ENCODE measurements at places on chromosomes 12 and 14.

DNA sequence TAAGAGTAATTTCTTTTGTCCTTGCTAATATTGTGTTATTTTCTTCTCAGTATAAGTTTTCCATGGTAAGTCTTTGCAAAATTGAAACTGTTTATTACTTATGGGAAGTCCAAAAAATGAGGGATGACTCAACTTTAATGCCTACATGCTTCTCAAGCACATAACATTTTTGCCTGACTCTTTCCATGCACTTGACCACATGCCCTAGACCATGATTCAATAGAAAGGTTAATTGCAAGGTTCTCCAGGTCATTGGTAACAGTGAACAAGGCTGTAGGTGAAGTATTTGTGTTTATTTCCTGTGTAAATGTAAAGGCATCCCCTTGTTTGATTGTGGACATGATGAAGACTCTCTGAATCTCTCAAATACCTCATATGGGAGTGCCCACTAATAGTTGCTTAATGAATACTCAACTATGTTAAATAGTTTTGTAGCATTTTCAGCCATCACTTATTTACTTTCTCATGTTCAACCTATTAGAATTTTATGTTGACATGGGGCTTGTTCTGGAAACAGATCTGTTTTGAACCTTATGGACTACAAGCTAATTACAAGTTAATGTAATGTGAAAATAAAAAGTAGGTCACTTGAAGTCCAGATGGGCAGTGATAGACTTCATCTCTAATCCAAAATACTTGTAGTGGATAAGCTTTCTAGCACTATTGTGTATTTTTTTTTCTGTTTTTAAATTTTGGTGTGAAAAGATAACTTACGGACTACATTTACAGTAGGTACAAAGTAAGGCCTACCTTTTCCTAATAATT, 131.7 kb downstream of the TMTC2 start:
- no peak for DNase-seq

- no peak for DNase-seq
These were observed 256.0 kb downstream of the SLC15A4 start for GRCh38 chr12:128567730-128568129.

DNA sequence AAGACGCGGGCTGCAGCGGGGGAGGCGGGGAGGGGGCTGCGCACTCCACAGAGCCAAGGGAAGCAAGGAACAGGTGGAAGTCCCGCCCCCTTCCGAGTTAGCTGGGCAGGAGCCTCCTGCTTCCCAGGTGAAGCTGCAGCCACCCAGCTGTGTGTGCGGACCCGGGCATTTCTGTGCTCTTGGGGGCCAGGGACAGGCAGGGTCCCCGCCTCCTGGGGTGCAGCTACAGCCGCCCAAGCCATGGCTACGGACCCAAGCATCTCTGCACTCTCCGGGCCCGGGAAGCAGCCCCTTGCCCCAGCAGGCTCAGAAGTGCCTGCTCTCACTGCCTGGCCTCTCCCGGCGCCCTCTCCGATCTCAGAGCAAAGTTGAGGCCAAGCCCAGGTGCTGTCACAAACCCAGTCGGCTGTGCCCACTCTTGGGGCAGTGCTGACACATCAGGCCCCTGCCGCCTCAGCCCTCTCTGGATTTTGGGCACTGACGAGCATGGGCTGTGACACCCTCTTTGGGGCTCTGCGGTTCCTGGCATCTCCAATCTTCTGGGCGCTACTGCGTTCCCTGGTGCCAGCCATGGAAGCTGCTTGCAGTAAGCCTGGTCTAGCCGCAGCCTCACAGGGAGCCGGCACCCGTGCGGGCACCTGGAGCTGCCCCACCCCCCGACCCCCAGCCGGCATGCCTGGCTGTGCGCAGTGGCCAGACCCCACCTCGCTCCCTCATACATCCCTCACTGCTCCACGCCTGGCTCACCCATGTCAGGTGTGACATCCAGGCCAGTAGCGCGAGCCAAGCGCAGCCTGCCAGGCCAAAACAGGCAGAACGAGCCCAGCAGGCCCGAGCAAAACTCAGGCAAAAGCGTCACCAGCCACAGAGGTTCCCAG, 8.5 kb upstream of the MGAT4C start:
- no peak for DNase-seq

DNA sequence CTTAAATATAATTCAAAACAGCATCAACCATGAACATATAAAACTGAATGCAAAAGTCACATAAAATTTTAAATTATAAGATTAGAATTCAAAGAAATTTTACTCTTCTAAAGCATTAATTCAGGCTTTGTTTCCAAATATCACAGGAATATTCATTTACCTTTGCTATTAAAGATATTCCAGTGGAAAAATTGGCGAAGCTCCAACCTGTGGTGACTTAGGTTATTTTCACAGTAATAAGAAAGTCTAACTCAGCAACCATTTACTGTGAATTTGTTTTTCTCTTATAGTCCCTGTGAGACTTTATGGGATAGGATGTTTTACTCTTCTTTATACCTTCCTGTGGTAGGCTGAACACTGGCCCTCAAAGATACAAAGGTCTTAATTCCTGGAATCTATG, 3.2 kb downstream of the WDR89 start:
- no peak for DNase-seq

GRCh38 chr12:64792128-64792527, 32.3 kb upstream of the TBC1D30 start:
- no peak for DNase-seq

GRCh38 chr12:46549527-46550265, 177.1 kb upstream of the SLC38A2 start:
- DNase-seq: peak; percentile 70

- DNase-seq: no peak
These were observed 221.5 kb upstream of the CAND1 start for GRCh38 chr12:67047634-67048033.

DNA sequence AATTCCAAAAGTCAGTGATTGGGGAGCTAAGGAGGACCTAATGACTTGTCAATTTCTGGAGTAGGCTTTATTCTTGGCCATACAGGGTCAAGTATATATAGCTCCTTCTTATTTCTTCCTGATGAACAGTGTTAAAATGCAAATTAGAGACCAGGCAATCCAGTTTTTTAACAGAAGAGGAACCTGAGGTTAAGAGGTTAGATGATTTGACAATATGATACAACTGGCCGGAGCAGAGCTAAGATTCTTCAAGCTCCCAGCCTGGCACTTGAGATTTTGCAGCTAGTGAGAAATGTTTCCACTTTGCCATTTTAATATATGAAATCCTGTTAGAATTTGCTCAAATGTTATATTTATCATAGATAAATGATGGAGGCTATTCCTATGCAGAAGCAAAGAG, 204.0 kb downstream of the SSPN start:
- DNase-seq: no peak

- DNase-seq: no peak
These were observed 61.0 kb downstream of the TAOK3 start for GRCh38 chr12:118311666-118312065.

DNA sequence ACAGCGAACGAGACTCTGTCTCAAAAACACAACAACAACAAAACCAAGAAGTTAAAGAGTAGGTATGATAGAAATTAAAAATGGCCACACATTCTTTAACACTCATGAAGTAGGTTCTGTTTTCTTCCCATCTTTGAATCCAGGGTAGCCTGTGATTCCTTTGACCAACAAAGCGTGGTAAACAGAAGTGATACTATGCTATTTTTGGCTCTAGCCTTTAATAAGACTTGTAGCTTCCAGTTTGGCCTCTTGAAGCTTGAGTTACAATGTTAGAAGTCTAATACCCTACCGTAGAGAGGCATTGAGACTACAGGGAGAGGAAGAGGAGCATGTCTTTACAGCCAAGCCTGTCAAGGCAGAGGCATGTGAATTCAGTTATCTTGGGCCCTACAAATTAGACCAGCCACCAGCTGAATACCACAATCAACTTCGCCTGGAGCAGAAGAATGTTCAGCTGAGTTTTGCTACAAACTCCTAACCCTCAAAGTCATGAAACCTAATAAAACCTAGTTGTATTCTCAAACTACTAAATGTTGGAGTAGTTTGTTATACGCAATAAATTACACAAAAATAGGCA, 4.9 kb upstream of the NEMF start:
- no peak for DNase-seq

DNA sequence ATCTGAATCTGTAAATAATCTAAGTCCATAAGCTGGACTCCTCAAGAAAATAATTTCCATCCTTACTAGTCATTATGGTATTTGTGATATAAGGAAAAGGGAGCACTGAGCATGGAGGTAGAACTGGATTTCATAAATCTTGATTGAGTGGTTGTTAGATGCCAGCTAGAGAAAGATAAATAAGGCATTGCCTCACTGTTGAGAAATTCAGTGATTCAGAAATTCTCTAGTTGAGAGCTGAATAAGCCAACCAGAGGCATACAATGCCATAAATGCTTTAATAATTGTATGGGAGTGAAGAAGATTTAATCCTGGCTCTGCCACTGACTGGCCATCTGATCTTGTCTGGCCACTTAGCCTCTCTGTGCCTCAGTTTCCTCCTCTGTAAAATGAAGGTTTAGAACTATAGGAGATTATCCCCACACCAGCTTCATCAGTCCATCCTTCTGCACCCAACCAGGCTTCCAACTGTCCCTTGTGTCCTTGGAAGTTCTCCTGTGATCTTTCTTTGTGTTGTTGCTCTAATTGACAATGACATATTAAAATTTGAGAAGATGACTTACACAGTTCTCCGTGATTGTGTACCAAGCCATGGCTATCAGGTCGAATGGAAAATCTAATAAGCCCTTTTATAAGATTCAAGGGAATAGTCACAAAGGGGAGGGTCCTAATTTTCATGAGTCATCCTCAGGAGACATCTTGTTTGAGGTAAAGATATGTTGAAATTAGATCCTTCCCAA, 394.3 kb downstream of the EGLN3 start:
- no peak for DNase-seq

DNA sequence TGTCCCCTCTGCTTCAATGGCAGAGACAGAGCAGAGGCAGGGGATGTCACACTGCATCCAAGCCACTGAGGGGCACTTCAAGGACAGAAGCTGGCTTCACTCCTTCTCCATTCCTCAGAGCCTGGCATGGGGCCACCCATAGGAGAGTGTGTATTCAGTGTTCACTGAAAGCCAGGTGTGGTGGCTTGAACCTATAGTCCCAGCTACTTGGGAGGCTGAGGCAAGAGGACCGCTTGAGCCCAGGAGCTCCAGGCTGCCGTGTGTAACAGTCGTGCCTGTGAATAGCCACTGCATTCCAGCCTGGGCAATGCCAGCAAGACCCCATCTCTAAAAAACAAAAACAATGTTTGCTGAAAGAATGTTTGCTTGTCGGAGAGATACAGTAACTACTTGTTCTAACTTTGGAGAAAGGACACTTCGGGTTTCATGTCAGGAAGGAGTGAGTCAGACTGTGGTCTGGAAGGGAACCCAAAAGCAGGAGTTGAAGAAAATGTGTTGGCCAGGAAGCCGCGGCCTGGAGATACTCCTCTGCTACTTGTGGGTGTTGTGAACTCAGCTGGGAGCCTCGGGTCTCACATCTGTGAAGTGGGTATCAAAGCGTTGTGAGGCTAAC, 43.4 kb downstream of the ELK3 start:
- peak; percentile 59 for DNase-seq

- no peak for DNase-seq
These were observed 145.2 kb upstream of the WSCD2 start for GRCh38 chr12:107983756-107984472.

DNA sequence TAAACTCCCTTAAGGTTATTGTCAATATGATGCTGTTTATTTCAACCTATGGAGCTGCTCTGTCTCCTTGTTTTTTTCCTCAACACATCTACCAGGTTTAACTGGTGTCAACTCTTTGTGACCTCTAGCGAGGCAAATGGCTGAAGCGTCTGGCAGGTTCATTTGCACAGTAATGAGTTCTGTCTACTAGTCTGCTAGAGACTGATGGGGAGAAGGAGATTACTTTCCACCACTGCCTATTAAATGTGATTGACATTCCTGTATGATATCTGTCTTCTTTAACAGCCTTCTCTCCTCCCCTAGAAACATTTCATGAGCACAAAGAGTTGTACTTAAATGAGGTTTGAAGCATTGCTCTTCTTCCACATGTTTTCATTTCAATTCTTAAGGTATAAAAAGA, 253.7 kb downstream of the SLC6A15 start:
- no peak for DNase-seq

GRCh38 chr14:93240678-93241000, 33.6 kb downstream of the UBR7 start:
- DNase-seq: no peak

DNA sequence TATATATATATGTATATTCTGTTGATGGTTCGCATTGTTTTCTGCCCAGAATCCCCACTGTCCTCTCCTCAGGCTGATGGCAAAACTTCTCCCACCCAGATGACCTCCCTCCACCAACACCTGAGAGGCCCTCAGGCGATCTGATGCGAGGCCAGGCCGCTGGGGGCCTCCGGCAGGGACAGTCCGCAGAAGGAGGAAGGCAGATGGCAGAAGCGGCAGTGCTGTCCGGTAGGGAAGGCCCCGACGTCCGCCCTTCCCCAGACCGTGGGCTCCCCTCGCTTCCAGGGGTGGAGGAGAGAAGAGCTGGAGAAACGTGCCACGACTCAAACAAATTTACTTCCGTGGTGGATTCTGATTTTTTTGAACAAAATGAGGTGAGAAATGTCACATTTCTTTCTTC, 178.3 kb upstream of the RGS6 start:
- DNase-seq: no peak

DNA sequence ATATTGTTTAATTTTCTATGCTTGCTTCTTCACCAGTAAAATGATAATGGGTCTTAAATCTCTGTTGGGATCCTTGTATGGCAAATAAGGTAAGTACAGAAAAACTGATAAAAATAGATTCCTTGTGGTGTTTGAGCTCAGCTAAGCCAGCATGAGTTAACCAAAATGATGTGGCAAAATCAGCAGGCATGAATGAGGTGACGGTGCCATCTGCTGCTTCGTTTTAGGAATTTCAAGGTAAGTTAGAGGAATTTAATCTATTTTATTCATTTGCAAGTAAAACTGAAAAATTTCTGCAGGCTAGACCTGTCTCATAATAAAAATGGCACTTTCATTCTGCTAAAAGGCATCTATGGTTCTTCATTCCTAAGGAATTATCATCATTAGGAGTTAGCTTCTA, 10.0 kb upstream of the CLEC7A start:
- peak; percentile 41 for DNase-seq

DNA sequence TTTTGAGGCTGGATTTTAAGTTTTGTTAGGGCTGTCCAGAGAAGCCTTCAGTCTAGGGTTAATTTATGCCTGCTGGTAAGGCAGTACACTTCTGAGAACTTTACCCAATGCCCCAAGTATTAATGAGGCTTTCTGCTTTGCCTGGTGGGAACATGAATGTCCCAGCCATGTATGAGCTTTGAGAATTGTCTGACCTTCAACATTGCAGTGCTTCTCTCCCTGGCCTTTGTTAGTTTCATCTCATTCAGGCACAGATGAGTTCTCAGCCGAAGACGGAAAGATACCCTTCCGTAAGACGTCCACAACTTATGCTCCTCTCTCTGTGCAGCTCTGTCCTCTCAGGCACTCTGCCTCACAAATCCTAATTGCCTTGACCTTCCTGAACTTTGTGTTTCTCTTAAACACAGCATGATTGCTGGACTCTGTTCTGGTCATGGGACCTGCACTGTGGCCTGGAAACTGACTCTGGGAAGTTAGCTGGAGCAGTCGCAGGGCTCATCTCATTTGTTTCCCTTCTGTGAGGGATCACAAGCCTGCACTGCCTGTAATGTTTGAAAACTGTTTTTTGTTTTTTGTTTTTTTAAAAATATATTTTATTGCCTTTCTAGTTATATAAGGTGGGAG, 15.7 kb downstream of the CHPT1 start:
- DNase-seq: no peak

Data from activated T-cell treated with anti-CD3 and anti-CD28 coated beads, Interleukin-2, amount 50 U/mL, for 48 hours (primary cell).